ENCODE measurements at places on chromosomes 1 and 21.

GRCh38 chr1:110672753-110673108, 2.0 kb downstream of the KCNA3 start:
- no peak for DNase-seq

DNA sequence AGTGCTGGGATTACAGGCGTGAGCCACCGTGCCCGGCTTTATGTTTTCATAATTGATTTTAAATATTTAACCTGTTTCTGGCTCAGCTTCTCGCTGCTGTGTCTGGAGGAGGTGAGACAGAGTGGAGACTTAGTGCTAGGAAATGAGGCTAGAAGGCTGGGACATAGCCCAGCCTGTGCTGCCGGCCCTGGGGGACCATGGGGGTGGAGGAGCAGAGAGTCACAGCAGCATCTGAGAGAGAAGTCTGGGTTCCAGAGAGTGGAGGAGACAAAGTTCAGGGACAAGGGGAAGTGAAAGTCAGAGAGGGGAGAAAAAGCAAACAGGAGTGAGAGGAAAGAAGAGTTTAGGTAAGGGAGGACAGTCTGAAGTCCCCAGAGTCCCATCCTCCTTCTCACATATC, 71.9 kb downstream of the LHX9 start:
- no peak for DNase-seq

- DNase-seq: no peak
Measured at GRCh38 chr1:204623894-204624361, 61.6 kb downstream of the LRRN2 start.

GRCh38 chr1:169550294-169550693, 36.0 kb downstream of the F5 start:
- DNase-seq: no peak

- DNase-seq: no peak
Measured at GRCh38 chr1:52867087-52867863, 24.7 kb downstream of the ZYG11A start.
